NK-92 treated with Interleukin-12 subunit alpha and Interleukin-12 subunit beta, amount 100 ng/mL, for 24 hours (cell line): ENCODE measurements at places on chromosomes 4 and X.

DNA sequence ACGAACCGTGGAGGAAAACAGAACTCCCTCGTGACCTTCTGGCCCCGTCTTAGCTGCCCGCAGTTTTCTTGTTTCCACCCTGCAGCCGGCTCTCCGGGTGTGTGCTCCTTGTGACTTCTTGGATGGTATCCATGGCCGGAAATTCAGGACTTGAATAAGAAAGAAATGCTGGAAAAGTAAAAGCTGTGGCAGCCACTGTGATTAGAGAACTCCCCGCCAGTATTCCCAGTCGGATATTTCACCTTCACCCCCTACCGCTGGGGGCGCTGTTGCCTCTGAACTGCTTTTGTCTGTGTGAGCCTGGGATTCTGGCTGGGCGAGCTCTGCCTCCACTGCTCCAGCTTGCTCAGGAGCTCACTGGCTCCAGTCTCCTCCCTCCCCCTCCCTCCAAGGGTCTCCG lies 41.5 kb upstream of the CYP4V2 start:
- DNase-seq, result no peak

DNA sequence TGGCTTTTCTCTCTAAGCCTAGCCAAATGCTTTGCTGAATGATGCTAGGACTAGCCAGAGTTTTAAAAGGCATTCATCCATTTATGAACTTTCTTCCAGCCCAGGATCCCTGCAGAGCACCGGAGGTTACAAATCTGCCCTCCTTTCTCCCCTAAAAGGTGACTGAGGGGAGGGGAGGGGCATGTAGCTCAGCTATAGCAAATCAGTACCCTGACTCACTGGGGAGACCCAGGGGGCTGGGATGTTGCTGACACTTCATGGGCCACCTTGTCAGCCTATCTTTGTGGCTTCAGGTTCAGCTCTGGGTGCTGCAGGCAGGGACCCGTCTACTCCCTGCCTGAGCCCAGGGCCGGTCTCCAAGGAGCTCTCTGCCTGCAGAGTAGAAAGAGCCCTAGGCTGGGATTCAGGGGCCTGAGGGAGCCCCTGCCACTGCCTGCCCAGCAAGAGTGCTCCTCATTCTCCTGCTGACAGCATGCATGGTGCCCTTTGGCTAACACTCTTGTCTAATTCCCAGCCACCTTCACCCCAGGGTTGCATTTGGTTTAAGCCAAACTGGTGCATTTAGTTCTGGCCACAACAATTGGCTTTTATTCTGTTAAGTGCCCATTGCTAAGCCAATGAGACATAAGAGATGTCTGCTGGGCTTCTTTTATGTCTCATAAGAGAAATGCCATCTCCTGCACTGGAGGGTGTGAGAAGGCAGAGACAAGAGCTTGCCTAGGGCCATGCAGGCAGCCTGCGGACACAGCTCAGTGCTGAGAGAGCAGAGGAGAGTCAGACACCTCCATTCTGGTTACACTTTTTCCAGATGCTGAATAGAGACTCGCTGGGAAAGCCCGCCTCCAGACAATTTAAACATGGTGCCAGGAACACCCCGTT lies 11.9 kb upstream of the UBA6 start:
- DNase-seq, result no peak

DNA sequence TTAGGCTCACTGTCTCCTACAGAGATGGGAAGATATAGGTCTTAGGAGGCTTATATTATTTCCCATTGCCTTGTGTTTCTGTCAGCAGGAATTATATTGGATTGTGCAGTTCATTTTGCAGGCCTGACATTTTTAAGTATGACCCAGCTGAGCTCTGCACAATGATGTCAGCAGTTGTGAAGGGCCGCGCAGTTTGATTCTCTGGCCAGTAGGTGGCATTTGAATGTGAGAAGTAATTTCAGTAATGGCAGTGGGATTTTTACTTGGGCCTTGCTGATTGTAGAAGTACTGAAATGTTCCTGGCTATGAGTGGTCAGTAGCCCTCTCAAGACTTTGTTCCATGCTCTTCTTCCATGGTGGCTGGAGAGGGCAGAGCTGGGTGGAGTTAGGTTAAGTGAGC lies 247.2 kb upstream of the MTMR8 start:
- DNase-seq, result no peak

GRCh38 chrX:135431886-135432285 lies 10.1 kb downstream of the SMIM10L2A start:
- no peak for DNase-seq

DNA sequence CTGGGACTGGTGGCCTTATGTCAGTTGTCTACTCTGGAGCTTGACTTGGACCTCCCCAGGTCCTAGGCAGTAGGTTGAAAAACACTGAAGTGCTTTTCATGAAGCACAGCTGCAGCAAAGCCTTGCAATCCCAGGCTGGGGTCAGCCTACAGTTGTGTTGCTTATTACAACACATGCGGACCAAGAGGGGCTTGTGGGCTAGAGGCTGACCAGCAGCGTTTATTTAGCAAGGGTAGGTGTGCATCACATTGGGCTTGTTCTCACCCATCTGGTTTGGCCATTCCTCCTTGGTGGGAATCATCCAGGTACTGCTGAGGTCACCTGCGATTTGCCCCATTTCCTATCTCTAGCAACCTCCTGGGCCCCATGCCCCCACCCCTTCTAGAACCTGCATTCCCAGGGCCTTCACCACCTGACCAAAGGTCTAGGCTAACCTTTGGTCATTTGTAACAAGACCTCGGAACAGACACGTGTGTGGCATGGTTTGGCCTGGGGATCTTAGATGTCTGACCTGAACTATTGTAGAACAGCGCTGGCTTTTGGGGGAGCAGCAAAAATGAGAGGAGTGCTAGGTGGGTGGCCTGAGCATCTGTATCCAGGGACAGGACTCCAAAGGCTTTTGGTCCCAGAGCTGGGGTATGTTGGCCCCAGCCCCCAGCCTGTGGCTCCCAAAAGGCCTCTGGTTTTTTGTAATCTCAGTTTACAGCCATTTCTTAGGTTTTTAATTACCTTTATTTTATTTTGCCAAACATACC lies 3.0 kb downstream of the RPL10 start:
- no peak for DNase-seq

- DNase-seq, result no peak
Measured at GRCh38 chrX:139766545-139766983, 58.6 kb upstream of the MCF2 start.

GRCh38 chr4:160836431-160836830 lies 1327.4 kb downstream of the FSTL5 start:
- no peak for DNase-seq

DNA sequence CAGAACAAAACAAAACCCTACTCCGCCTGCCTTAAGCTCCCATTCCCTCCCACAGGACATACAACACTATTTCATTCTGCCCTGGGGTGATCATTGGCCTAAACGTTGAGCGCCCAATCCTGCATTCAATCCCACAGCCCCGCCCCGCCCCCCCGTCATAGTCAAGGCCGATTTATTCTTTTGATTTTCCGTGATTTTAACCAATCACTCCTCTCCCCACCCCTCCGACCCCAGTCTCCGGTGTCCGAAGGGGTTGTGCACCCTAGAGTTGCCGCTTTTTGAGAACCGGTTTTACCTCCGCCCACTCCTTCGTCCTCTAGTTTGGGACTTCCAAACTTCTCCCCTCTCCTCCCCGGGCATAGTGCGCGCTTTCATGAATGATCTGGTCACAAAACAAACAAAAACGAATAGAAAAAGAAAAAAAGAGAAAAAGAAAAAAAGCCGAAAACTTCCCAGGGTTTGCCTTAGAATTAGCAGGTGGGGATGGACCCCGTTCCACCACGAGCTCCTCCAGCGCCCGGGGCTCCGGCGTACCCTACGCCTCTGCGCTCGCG lies 446 bp upstream of the UBE2A start:
- no peak for DNase-seq

GRCh38 chr4:111802191-111802590 lies 343.1 kb upstream of the FAM241A start:
- no peak for DNase-seq
